HT1080 (cell line): ENCODE measurements at places on chromosomes 11 and 22. TPM values are rescaled to one million over a fixed set of nuclear protein-coding genes. Genes with fewer than 3 reads are reported as not detected.

DNA sequence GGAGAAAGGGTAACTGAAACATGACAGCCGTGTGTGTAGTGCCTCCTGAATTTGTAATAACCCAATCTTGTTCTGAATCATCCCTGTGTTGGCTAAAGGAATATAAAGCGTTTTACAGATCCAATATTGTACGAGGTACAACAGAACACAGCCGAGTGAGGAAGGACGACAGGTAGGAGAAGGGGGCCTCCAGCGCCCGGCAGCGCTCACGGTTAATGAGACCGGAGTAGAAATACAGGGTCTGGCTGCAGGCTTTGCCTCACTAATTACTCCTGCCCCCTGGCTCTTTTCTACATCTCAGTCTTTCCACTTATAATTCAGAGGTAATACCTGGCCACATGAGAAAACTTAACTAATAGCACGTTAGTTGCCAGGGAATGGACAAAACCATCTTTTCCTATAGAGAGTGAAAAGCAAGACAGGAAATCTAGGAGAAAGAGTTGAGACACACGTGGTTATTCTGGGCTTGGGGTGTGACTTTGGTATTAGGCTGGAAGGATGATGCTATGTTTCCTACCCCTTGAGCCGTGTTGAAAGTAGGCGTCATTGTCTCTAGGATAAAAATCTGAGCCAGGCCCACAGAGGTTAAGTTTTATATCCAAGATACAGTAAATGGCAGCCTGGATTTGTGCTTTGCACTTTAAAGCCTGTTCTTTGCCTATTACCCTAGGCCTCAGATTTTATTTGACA lies 54.1 kb downstream of the GRIK4 start:
- peak; percentile 44 for DNase-seq

Gene FGF4
- total RNA-seq = not detected in 2 replicates

DNA sequence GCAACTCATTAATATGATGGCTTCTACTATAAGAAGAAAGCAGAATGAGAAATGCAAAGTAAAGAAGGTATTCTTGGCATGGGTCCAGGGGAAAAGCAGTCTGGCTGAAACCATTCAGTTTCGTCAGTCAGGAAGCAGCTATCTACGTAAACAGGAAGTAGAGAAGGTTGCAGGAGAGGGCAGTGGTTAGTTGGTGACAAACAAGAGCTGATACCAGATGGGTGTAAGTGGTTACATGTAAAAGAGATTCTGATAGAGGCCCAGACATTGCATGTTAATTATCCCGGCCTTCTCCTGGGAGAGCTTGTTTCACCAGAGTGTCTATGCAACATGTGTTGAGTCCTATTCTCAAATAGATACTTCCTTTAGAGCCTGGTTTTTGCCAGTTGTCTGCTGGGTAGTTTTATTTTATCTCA lies 58.4 kb upstream of the PSMA1 start:
- peak; percentile 28 for DNase-seq

Gene PTGDR2
- total RNA-seq = 0.07 TPM in 1 of 2 replicates, not detected in the other

DNA sequence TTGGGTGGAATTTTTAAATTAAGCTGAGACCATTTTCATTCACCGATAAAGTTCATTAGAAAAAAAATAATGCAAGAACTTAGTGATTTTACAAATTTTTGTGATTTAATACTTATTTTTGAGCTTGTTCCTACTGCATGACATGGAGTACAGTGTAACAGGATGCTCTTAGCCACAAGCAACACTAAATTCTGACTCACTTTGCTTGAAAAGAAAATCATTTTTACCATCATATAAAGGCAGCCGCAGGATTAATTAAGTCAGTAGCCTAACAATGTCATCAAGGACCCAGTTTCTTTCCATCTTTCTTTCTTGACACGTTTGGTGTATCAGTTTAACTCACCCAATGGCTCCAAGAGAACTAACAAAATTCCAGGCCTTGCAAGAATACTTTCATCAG lies 540.3 kb upstream of the LUZP2 start:
- no peak for DNase-seq

DNA sequence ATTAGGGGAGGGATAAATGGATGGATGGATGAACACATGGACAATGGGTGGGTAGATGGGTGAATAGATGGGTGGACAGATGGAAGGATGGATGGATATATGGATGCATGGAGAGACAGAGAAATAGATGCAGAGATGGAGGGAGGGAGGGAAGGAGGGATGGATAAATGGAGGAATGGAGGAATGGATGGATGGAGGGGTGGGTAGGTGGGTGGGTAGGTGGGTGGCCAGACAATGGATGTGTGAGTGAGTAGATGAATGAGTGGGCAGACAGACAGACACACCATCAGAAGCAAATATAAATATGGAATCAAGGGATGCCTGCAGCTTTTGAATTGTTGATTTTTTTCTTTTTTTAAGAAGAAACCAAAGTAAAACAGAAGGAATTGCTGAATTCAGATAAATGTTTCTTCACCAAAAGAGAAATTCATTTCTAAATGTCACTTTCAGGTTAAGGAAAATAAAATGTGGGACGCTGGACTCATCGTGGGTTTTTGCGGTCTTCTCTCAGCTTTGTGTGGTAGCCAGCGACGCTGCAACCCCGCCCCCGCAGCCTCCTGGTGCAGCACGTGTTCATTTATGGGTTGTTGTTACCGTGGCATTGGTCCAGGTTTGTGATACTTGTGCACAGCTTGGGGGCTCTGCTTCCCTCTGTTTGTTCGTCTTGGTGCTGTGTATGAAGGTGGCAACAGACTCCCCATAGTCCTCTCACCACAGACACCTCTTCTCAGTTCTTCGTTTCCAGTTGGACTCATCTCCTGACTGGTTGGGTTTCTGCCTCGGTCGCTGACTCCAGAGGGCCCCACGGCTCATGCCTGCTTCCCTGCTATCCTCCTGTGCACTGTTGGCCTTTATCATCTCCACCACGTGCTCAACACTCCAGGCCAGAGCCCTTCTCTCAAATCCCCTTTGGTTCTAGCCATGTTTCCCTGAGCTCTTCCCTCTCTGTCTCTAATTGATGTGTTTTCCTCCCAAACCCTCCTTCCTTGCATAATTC lies 76.4 kb downstream of the CDKN1C start:
- no peak for DNase-seq

GRCh38 chr22:46576556-46577367 lies 39.3 kb upstream of the CELSR1 start:
- DNase-seq = no peak
